Cardiac fibroblast (primary cell): ENCODE measurements at places on chromosomes 5 and 9.
A peak's percentile ranks its signal among the peaks of the same experiment; 100 is the strongest.

DNA sequence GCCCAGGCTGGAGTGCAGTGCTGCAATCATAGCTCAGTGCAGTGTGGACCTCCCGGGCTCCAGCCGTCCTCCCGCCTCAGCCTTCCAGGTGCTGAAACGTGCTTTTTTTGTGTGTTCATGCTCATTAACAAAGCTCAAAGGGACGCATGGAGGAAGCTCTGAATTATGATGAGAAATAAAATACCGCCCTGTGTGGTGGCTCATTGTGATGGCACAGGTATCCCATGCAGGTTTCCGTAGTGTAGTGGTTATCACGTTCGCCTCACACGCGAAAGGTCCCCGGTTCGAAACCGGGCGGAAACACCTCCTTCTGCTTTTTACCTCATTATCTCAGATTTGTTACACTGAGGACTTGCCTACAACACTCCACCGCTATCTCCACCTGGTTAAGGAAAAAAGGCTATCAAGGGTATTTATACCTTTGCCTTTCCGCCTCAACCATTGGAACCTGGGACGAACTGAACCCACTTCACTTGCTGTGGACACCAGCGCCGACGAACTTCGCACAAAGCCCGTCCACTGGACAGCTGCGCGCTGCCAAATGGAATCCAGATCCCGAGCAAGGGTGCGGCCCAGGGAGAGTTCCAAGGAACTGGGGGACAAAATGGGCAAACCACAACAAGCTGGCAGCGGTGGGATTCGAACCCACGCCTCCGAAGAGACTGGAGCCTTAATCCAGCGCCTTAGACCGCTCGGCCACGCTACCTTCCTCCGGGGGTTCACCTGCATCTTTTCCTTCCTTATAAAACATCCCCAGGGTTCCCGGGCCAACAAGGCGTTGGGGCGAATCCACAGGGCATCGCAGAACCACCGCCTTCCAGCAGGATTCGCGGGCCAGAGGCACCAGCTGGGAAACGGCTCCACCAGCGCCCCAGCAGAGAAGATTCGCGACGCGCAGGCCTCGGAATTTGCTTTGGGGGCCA, 26.3 kb downstream of the OR2V2 start:
- DNase-seq = no peak

- no peak for DNase-seq
These were observed 787.7 kb downstream of the CDH18 start for GRCh38 chr5:19200251-19200650.

DNA sequence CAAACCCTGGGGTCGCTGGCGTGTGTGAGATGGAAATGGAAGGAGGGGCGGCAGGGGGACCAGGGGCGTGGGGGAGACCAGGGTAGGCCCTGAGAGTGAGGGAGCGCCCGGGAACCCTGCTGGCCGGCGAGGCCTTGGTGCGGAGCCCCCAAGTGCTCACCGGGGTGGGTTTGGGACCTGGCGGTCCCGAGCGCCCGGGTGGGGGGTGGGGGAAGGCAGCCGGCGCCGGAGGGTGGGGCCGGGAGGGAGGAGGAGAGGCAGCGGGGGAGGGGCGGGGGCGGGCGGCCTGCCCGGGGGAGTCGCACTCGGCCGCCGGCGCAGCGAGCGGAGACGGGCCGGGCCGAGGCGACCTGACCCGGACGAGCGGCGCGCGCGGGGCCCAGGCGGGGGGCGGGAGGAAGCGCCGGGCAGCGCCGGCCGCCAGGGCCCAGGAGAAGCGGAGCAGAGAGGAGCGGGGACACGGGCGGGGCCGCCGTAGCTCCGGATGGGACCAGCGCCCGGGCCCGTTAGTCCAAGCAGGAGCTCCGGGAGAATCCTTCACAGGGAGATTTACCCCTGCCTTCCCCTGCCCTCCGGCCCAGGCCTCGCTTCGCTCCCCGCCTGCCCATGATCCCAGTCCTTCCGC, at the start of gene NPR2:
Gene NPR2, plus strand, starts transcription at position 295 of the 625 bp plus-strand sequence. CDS start 818 bp downstream, outside the sequence.
- DNase-seq = peak; percentile 53

DNA sequence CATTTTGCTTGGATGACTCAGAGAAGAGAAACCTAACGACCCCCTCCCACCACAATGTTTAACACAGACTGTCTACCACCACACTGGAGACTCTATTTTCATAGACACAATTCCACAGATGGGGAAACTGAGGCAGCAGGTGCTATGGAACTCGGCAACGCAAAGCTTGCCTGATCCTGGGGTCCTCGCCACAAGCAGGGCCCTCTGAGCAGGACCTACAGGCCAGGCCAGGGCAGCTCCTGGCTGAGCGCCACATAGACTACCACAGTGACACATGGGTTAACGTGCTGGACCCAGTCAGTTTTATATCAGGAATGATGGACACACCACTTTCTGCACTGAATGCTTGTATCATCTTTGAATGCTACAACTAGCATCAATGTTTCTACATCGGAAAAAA, 11.8 kb downstream of the IPPK start:
- DNase-seq = no peak

DNA sequence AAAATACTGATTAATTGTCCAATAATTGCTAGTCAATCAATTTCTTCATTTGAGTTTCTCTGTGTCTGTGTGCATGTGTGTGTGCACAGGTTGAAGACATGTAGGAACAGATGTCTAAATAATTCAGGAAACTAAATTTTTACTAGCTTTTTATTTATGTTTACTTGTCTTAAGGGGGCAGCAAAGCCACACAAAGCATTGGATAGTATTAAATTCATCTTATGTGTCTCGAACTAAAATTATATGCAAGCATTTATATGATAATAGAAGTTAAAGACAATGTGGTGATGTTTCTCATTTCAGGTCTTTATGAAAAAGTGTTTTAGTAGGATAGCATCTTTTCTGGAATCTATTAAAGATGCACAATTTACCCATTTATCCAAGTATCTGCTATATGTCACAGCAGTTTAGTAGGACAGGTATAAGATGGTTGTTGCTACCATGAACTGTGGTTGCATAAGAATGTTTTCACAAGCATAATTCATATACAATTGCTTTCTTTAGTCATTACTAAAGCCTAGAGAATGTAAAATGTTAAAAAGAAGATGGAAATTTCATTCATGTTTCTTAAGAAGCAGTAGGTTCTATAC, 784.6 kb upstream of the NUDT12 start:
- peak; percentile 58 for DNase-seq

- peak; percentile 8 for DNase-seq
These were observed 41.2 kb downstream of the FYB1 start for GRCh38 chr5:39178171-39178570.

DNA sequence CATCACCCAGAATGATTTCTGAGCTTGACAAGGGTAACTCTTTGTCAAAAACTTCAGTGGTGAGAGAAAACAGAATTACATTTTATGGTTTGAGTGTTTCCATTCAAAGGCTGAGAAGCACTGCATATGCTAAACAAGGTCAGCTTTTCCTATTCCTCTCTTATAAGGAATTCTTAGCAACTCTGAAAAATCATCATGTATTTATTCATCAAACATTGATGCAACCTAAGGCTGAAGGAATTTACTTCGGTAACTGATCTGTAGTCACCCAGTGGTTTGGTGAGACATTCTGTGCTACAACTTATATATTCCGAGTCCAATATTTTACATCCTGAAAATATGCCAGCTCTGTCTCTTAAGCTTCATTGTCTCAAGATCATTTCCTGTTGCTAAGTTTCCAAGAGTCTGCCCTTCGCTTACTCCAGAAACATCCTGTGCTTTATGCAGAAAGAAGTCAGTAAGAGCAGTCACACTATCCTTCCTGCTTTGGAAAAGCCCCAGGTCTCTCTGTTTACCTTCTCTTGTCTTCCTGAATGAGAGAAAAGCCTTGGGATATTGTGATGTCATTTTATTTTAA, 176.6 kb upstream of the TBCA start:
- peak; percentile 63 for DNase-seq

- no peak for DNase-seq
These were observed 19.9 kb downstream of the GOLM1 start for GRCh38 chr9:86079421-86079831.

DNA sequence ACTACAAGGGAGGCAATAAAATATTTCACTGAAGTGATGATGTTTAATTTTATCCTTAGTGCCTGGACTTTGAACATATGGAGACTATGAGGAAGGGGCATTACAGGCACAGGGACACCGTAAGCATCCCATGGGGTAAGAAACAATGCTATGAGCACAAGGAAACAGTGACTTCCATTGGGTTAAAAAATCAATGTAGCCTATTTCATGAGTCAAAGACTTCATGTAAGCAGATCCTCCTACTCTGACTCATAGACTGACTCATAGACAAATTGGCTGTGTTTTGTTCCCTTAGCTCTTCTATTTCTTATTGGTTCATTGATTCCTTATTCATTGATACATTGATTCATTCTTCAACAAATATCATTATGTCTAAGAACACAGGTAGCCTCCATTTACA, 351.0 kb downstream of the PRELID2 start:
- DNase-seq = peak; percentile 22

DNA sequence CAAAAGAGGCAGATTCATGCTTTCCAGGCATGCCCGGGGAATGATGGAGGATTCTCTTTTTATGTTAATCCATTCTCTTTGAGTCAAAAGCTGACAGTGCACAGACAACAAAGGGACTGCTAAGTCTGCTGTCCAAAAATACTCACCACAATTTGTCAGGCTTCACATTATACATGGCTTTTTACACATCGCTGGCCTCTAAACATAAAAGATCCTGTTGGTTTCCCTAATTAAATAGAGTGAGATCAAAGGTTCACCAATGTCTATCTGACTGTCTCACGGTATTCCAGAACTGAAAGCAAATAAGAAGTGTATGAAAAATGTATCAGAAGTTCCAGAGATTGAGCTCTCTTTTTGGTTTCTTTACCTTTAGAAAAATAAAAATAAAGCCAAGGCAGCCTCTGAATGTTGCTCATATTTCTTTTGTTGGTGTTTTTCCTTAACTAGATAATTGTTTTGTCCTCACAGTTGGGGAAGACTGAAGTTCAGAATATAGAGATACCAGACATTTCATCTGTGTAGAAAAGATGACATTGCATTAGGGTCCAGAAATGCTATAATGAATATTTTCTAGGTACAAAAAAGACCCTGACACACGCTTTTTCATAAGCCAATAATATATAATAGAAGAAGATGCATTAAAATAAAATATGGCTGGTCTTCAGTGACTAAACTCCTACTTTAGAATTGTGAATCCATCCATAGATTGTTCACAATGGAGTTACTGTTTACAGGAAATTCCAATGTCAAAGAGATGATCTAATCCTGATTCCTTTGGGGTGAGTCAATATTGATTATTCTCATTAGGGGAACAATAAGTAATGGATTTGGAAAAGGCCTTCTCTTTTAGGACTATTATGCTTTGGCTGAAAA, 688.2 kb upstream of the CDH6 start:
- no peak for DNase-seq

DNA sequence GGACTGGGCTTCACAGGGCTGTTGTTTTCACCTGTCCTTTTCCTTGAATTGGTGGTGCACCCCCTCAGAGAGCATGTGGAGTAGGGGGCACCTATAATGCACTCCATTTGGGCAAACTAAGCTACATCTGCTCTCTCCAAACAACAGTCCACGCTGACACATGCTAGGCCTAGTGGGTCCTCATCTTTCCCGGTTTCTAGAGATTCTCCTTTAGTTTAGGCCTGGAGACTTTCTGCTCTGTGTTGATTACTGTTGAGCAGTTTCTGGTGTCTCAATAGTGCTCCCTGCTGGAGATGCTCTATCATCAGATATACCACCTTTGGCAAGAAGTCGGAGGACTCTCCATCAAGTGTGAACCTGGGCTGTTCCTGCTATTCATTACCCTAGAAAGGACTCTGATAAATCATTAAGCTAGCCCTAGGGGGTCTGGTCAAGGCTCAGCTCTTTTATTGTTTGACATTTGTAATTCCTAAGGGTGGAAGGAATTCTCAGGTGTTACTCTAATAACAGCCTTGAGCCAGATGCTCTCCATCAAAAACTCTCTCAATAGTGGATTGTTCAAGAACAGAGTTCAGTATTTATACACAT, 64.0 kb upstream of the FYB1 start:
- peak; percentile 81 for DNase-seq

GRCh38 chr9:135075234-135076142, 12.0 kb upstream of the OLFM1 start:
- peak; percentile 16 for DNase-seq

DNA sequence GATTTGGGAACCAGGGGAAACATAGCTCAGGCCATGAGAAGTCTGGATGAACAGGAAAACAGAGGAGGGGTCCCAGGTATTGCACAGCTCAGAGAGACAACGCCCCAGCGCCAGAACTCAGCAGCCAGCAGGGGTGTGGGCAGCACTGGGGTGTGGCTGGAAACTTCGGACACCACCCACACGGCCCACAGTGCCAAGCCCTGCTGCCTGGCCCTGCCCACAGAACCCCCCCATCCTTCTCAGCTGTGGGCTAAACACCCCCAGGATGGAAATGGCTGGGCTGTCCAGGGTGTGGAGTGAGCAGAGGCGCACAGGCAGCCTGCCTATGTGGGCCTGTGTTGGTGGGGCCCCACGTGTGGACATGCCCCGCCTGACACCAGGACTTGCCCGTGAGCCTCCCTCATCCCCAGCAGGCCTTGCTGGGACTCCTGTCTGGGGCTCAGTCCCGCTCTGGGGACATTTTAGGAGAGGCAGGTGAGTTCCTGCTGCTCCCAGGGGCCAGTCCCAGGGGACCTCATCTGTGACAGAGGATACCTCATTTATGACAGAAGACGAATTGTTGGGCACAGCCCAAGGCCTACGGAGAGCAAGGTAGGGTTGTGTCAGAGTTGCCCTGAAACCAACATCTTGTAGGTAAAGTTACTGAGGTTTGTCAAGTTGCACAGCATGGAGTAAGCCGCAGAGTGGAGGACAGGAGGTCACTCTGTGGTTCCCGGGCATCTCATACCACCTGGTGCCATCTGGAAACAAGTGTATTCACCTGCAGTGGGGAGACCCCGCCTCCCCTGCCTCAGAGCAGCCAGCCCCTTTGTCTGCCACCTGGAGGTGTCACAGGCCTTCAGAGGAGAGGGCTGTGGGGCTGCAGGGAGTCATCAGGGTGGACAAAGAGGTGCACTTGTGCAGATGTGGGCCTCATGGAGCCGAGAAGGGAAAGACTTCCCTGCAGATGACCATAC, 183.2 kb downstream of the AUH start:
- DNase-seq = no peak

GRCh38 chr9:3746296-3747275, 220.8 kb upstream of the RFX3 start:
- DNase-seq = peak; percentile 65

GRCh38 chr5:176388003-176388443, 375 bp downstream of the NOP16 start:
- peak; percentile 27 for DNase-seq

DNA sequence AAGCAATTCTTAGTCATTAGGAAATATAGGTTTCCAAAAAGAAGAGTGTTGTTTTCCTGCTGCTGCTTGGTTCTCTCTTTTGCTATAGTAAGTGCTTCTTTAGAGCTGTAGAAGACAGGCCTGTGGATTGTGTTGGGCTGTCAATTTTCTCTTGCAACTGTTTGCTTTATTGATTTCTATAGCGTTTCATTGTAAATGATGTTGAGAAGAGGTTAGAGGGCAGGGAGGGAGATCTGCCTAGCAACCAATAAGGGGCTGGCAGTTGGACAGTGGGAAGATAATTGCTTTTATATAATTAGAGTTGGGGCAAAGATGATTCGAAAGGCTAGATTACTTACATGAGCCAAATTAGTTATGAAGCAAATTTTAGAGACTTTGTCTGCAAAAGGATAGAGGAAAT, 11.1 kb downstream of the UNC13B start:
- no peak for DNase-seq

GRCh38 chr5:27311544-27311943, 273.2 kb upstream of the CDH9 start:
- DNase-seq = peak; percentile 65

- DNase-seq = peak; percentile 72
These were observed at the start of gene NME5 for GRCh38 chr5:138138949-138139780. TSS of gene NME5 (minus strand) at chr5:138139428. CDS start at chr5:138138780, 648 bp downstream.
